Activated CD4-positive, alpha-beta T cell treated with anti-CD3 and anti-CD28 coated beads, Interleukin-2, amount 10 ng/mL, durations not matched to agents 24 days and 14 days (primary cell): ENCODE measurements at places on chromosomes 5 and 9. TPM values are rescaled to one million over a fixed set of nuclear protein-coding genes. Genes with fewer than 3 reads are reported as not detected.

BTNL9 gene
- total RNA-seq = 0.23 TPM in 1 of 2 replicates, not detected in the other

KLHL3 gene
- total RNA-seq = 1.5 and 2.2 TPM in 2 replicates

CKMT2 gene
- not detected in 2 replicates for total RNA-seq

NKD2 gene
- total RNA-seq = 3.3 and 4.0 TPM in 2 replicates

SLF1 gene
- 11.5 and 13.7 TPM in 2 replicates for total RNA-seq

LCN1 gene
- not detected in 2 replicates for total RNA-seq

GABRA6 gene
- total RNA-seq = not detected in 2 replicates

CDX1 gene
- total RNA-seq = not detected in 2 replicates

IRX2 gene
- total RNA-seq = not detected in 2 replicates

UGCG gene
- total RNA-seq = 19.9 and 22.4 TPM in 2 replicates

RORB gene
- 0.02 and 0.05 TPM in 2 replicates for total RNA-seq

ADAMTS19 gene
- total RNA-seq = not detected in 2 replicates

IL13 gene
- total RNA-seq = 231 and 239 TPM in 2 replicates
